Thoracic aorta endothelial cell (primary cell): ENCODE measurements at places on chromosomes 6 and 20. TPM values are rescaled to one million over a fixed set of nuclear protein-coding genes. Genes with fewer than 3 reads are reported as not detected.

ENPP4 gene
- 17.0 and 25.8 TPM in 2 replicates for total RNA-seq

CAGE1 gene
- under 0.01 and 0.07 TPM in 2 replicates for total RNA-seq

MYL9 gene
- 2.0 and 5.7 TPM in 2 replicates for total RNA-seq

TMEM74B gene
- 0.13 and 0.79 TPM in 2 replicates for total RNA-seq

GJE1 gene
- not detected in 2 replicates for total RNA-seq

GPX5 gene
- total RNA-seq = not detected in 2 replicates
